Tibial nerve (tissue), 4 donors: ENCODE measurements at places on chromosomes 11 and 22.

DNA sequence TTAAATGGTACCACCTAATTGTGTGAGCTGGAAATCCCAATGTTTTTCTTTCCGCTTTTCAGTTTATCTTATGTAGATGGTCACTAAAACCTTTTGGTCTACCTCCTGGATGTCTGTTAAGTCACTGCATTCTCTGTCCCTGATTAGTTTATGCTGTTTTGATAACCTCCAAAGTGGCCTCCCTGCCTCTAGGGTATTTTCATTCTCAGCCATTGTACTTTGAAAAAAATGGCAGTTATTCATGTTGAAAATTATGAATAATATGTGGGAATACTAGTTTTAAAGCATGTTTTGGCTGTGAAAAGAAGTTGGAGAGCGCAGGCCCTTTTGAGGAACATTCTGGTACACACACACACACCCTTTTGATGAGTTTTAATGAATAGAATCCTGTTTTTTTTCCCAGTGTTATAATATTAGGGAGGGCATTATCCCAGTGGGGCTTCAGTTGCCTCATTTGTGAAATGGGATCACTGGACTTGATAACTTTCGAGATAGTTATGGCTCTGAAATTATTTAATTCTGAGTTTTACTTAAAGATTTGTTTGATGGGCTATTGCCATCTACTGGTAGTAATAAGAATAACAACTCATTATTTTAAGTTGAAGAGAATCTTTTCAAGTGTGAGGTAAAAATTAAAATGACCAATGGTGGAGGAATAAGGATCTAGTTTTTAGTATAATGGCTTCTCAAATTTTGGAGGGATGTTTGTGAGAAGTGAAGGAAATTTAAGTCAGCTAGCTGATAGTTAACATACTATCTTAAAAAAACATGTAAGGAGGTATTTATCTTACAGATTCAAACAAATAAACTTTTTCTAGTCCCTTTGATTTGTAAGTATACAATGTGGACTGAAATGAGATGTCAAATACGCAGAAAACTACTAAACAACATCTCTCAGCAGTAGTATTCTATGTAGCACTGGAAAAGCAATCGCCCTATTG lies 3.9 kb downstream of the FDX1 start:
- peaks cover 6% of the 10 kb centered on the region for H3K4me1 ChIP-seq
- no peak overlapping the region for H3K4me3 ChIP-seq
- DNase-seq = no peak

DNA sequence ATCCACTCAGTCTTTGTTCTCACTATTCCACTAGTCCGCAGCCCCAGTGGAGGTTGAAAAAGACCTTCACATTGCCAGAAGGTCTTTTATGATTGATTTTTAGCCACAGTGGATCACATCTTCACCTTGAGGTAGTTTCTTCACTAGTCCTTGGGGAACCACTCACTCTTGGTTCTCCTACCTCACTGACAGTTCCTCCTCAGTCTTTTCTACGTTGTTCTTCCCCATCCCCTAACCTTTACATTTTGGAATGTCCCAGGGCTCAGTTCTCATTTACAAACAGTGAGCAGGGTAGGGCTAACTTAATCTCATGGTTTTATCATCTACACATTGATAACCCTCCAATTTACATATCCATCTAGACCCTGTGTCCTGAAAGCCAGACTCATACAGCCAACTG lies 316.4 kb upstream of the SORL1-AS1 start:
- H3K36me3 ChIP-seq = no peaks in the 10 kb centered on the region
- no peak overlapping the region for H3K27ac ChIP-seq
- no peak for DNase-seq
- peaks cover 5% of the 10 kb centered on the region for H3K4me1 ChIP-seq
- no peak overlapping the region for H3K4me3 ChIP-seq
- no peaks in the 10 kb centered on the region for H3K27me3 ChIP-seq

GRCh38 chr22:21753374-21754111 lies 17.9 kb upstream of the YPEL1 start:
- no peak overlapping the region for H3K4me3 ChIP-seq
- no peaks in the 10 kb centered on the region for H3K36me3 ChIP-seq
- DNase-seq = no peak
- H3K27ac ChIP-seq = no peak overlapping the region
- no peaks in the 10 kb centered on the region for H3K27me3 ChIP-seq
- H3K4me1 ChIP-seq = peaks cover 16% of the 10 kb centered on the region

- H3K36me3 ChIP-seq = no peaks in the 10 kb centered on the region
- peak overlapping the region; percentile 52 for H3K27ac ChIP-seq
- no peaks in the 10 kb centered on the region for H3K4me1 ChIP-seq
Observed at GRCh38 chr11:4025248-4025966, 69.2 kb upstream of the RRM1 start.

DNA sequence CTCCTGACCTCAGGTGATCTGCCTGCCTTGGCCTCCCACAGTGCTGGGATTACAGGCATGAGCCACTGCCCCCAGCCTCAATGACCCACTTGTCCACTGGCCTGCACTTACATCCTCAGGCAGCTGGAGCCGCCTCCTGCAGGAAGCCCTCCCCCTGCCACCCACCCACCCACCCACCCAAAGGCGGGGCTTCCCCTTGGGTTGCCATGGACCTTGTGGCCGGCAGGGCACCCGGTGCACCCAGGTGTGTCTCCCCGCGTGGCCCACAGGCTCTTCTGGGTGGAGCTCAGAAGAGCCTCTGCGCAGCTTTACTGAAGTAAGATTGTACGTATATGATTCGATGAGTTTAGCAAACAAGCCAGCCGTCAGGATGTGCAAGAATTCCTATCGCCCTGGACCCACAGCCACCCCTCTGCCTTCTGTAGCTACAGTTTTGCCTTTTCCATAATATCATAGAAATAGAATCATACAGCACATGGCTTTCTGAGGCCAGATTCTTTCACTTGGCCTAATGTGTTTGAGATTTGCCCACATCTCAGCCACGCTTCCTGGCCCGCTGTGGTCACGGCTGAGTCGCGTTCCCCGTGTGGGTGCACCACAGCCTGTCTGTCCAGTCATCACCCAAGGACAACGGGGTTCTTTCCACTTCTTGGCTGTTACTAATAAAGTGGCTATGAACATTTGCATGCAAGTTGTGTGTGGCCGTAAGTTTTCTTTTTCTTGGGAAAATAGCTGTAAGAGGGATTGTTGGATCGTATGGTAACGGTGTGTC lies 5.3 kb upstream of the BRSK2 start:
- peaks cover 7% of the 10 kb centered on the region for H3K4me1 ChIP-seq
- no peaks in the 10 kb centered on the region for H3K27me3 ChIP-seq
- no peak overlapping the region for H3K27ac ChIP-seq
- no peak overlapping the region for H3K4me3 ChIP-seq
- no peaks in the 10 kb centered on the region for H3K36me3 ChIP-seq

DNA sequence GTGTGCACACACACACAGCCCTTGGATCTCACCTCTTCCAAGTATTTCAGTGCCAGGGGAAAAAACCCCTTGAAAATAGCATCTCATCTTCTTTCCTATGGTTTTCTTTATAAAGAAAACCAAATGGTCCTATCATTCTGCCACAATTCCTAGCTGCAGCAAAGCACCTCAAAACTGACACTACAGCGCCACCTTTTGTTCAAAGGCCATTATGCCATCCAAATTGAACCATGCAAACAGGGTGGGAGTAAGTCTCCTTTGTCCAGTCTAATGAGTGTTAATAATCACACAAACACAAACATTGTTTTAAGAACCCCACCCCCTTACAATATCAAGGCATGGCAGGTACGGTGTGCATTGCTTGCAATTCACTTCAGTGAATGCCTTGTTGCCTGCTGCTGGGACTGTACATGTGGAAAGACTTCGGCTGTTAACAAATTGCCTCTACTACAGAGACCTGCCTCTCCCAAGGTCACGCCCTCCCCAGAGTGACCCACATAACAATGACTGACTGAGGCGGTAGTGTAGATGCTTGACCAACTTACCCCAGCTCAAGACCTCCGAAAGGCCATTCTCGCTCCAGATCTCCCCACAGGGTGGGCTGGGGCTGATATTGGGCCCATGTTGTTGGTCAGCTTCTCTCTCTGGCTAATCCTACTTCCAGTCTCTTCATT lies 31.7 kb downstream of the FAM181B start:
- H3K4me1 ChIP-seq = no peaks in the 10 kb centered on the region
- no peaks in the 10 kb centered on the region for H3K27me3 ChIP-seq
- no peaks in the 10 kb centered on the region for H3K36me3 ChIP-seq

DNA sequence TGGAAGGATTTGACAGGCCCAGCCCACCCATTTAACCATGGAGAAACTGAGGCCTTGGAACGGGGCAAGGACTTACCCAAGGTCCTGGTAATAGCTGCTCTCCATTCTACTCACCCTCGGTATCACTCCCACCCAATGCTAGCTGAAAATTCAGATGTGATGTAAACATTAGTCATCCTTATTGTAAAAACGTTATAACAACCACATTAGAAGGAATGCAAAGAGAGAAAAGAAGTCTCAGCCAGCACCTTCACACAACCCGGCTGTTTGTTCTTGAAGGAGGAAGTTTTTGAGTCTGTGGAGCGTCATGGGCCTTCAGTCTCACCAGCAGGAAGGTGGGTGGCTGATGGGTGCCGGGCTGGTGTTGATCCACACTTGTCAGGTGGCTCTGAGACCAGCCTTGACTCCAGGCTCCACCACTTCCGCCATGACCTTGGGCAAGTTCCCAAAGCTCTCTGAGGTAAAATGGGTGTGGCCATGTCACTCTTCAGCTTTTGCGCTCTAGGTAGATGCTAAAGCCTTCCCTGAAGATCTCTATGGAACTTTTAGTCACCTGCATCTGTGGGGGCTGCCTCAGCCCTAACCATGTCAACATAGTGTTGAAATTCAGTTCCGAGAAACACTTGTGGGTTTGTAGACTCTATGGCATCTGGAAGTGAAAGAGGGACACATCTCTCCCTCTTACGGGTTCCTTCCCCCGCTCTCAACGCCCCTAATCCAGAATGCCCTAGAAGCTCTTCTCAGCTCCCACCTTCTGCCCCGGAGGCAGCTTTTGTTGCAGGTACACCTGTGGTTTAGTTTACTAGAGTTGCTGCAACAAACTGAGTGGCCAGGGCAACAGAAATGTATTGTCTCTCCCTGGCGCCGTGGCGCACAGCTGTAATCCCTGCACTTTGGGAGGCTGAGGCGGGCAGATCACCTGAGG lies 14.8 kb downstream of the CD6 start:
- H3K4me1 ChIP-seq = no peaks in the 10 kb centered on the region
- H3K27ac ChIP-seq = no peak overlapping the region
- no peak for DNase-seq
- H3K36me3 ChIP-seq = no peaks in the 10 kb centered on the region
- no peaks in the 10 kb centered on the region for H3K27me3 ChIP-seq
- no peak overlapping the region for H3K4me3 ChIP-seq

DNA sequence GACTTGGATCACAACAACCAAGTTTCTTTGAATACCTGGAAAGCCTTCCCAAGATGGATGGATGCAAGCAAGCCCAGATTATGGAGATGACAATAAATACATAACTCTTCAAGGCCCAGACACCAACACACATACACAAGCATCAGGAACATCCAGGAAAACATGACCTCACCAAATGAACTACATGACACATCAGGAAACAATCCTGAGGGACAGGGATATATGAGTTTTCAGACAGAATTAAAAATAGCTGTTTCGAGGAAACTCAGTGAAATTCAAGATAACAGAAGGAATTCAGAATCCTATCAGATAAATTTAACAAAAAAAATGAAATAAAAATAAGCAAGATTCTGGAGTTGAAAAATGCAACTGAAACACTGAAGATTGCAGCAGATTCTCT lies 659.4 kb downstream of the METTL15 start:
- no peaks in the 10 kb centered on the region for H3K36me3 ChIP-seq
- no peak for DNase-seq
- H3K4me1 ChIP-seq = no peaks in the 10 kb centered on the region
- no peak overlapping the region for H3K4me3 ChIP-seq
- H3K27ac ChIP-seq = no peak overlapping the region
